ENCODE measurements at places on chromosomes 7 and 10.

GRCh38 chr10:132257271-132257670 is 50.5 kb downstream of the STK32C start:
- DNase-seq: no peak

- no peak for DNase-seq
These were observed 34.6 kb downstream of the RHEB start for GRCh38 chr7:151484971-151485707.

DNA sequence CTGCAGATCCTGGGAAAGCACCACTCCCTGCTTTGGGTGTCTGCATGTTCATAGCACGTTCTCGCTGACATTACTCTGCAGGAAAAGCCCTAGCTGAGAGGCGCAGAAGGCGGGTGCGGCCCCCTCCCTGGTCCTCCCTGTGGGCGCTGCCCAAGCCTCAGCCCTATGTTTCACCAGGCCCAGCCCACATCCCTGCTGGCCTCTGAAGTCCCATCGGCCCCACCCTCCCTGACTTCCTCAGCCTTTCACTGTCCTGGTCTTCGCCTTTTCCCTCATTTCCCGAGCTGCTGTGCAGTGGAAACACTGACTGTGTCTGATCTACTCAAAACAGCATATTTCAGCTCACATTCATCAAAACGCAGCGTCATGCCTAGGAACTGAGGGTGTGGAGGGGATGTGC is 36.3 kb upstream of the DIP2C start:
- no peak for DNase-seq

DNA sequence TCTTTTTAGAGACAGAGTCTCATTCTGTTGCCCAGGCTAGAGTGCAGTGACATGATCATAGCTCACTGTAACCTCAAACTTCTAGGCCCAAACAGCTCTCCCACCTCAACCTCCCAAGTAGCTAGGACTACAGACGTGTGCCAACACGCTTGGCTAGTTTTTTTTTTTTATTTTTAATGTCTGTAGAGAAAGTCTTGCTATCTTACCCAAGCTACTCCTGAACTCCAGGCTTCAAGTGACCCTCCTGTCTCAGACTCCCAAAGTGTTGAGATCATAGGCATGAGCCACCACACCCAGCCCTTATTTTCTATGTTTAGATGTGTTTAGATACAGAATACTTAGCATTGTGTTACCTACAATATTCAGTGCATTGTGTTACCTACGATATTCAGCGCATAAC is 46.4 kb downstream of the KMT2E start:
- no peak for DNase-seq

DNA sequence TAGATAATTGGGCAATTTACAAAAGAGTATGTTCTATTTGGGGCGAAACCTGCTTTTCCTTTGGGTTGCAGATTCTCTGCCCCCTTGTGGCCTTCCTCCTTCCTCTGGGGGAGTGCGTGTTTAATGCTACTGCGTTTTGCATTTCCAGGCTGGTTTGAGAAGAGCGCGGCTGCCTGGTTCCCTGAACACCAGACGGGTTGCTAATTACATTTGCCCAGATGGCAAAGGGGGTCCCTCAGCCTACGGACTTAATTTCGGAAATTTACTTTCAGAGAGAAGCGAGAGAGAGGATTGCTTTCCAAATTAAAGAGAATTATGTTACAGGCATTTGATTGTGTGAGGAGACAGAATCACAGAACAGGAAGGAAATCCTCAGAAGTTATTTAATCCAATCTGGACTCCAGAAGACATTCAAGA is 91.9 kb upstream of the JAZF1 start:
- DNase-seq: peak; percentile 16

DNA sequence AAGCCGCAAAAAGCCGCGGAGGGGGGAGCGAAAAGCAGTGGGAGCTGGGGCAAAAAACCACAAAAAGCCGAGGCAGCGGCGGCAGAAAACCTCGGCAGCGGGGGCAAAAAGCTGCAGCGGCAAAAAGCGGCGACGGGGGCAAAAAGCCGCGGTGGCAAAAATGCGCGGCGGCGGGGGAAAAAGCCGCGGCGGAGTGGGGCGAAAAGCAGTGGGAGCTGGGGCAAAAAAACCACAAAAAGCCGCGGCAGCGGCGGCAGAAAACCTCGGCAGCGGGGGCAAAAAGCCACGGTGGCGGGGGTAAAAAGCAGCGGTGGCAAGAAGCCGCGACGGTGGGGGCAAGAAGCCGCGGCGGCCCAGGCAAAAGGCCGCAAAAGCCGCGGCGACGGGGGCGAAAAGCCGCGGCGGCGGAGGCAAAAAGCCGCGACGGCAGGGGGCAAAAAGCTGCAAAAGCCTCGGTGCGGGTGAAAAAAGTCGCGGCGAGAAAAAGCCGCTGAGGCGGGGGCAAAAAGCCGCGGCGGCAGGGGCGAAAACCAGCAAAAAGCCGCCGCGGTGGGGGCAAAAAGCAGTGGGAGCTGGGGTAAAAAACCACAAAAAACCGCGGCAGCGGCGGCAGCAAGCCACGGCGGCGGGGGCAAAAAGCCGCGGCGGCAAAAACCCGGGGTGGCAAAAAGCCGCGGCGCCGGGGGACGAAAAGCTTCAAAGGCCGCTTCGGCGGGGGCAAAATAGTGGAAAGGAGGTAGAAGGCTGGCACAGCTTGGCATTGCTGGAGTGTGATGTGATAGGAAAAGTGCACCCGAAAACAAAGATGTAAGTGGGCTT is 135.9 kb downstream of the ZNF92 start:
- no peak for DNase-seq

GRCh38 chr7:7231000-7231399 is 48.7 kb downstream of the C1GALT1 start:
- DNase-seq: no peak

- no peak for DNase-seq
These were observed 33.8 kb upstream of the FIS1 start for GRCh38 chr7:101278461-101279292.

- no peak for DNase-seq
These were observed 34.3 kb downstream of the SRPK2 start for GRCh38 chr7:105354383-105354782.

DNA sequence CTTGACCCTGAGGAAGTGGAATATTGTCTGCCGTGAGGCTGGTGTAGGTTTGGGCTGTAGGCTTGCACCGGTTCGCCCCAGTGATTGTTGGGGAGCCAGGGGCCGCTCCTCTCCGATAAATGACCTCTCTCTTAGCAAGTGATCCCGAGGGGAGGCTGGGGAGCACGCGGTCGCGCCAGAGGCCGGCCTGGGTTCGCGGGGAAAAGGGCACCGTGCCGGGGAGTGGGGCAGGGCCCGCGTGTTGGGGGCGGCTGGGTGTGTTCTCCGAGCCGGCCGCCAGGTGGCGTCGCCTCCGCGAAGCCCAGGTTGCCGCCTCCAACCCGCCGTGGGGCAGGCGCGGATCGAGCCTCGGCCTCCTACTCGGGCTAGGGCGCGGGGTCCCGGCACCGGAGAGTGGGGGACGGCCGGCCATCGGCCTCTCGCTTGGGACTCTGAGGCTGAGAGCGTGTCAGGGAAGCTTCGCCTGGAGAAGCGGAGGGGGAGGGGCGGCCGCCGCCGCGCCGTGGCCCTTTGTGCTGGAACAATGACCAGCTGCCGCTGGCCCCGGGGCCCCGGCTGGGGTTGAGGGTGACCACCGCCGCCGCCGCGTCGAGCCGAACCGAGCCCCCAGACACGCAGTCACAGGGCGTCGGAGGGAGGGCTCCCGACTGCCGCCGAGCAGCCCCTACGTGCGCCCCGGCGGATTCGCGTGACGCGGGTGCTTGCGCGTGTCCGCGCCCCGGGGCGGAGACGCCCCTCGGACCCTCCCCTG is 442 bp upstream of the LZTS2 start:
- peak; percentile 75 for DNase-seq

DNA sequence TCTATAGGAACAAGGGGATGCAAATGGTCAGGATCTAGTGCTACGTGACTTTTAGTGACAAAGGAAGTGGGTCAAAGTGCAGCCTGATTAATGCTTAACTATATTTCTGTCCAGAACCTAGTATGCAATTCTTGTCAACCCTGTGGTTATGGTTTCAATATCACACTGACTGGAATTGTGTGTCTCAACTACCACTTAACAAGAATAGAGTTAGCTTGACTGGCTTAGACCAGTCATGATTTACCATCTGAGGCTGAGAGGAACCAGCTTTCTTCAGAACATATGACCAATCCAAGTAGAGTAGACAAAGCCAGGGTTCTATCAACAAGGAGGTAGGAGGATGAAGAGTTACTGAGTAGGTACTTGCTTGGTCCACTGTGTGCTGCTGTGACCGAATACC is 54.4 kb downstream of the MYPN start:
- no peak for DNase-seq

DNA sequence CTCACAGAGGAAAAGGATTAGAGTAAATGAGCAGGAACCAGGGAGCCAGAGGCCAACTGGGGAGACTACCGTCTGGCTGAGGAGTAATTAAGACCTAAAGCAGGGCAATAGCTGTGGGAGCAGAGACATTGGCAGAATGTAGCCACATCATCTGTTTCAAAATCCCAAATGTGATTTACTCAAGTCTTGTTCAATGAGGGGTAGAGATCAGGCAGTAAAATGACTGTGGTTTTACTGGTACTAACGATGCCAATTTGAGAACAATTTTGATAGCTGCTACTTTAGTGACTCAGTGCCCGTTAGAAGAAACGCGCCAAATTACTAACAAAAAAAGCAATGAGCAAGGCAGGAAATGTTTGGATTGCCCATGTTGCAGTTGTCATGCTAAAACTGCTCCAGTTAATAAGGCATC is 12.7 kb upstream of the MIOS start:
- DNase-seq: no peak

- DNase-seq: no peak
These were observed 482.4 kb upstream of the SEMA3D start for GRCh38 chr7:85669225-85669624.

Measured in activated CD4-positive, alpha-beta T cell treated with anti-CD3 and anti-CD28 coated beads, Interleukin-2, amount 50 U/mL, for 1 hour (primary cell).